T-helper 17 cell (primary cell): ENCODE measurements at places on chromosomes 12 and 14. TPM values are rescaled to one million over a fixed set of nuclear protein-coding genes. Genes with fewer than 3 reads are reported as not detected.

DNA sequence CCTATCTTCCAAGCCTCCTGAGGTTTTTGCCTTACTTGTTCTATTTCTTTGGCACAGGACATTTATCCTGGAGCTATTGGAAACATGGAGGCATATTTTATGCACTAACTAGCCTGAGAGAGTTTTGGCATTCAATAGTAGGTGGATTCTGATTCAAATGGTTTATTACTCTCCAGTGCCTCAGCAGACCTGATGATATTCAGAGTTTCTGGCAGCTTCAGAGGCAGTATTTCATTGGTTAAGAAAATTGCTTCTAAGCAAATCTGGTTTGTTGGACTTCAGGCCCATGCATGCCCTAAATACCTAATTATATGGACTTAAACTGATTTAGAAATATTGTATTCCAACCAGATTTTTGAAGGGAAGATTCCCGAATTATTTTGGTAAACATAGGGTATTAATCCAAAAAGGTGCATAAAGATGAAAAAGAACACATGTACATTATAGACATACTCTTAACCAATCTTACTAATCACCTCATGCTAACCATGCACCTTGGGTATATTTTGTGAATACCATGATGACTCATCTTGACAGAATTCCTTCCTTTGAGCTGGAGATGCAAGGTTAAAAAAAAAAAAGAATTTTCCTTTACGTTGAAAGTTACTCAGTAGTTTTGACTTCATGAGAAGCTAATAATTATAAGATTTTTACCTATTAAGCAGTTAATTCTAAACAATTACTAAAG is 44.3 kb upstream of the KTN1 start:
- DNase-seq: no peak
- peaks cover 1% of the 10 kb centered on the region for H3K36me3 ChIP-seq
- no peak overlapping the region for H3K27ac ChIP-seq
- H3K4me1 ChIP-seq: no peaks in the 10 kb centered on the region
- H3K4me3 ChIP-seq: no peak overlapping the region

- no peaks in the 10 kb centered on the region for H3K36me3 ChIP-seq
- H3K4me3 ChIP-seq: no peak overlapping the region
- DNase-seq: no peak
- peaks cover 2% of the 10 kb centered on the region for H3K4me1 ChIP-seq
- H3K27ac ChIP-seq: no peak overlapping the region
Measured at GRCh38 chr12:46005151-46005797, 14.9 kb upstream of the SCAF11 start.

TMTC2 gene
- total RNA-seq: 6.0 TPM

DTX1 gene
- total RNA-seq: 20.7 TPM

GRCh38 chr14:104976198-104977007 is 1.8 kb downstream of the AHNAK2 start:
- peak; percentile 83 for DNase-seq
- peaks cover 30% of the 10 kb centered on the region for H3K27me3 ChIP-seq
- peak overlapping the region; percentile 86 for H3K4me3 ChIP-seq

FIGNL2 gene
- 0.42 TPM for total RNA-seq

GRCh38 chr12:103456006-103456405 is 39.8 kb downstream of the C12orf42 start:
- no peaks in the 10 kb centered on the region for H3K36me3 ChIP-seq
- H3K27ac ChIP-seq: no peak overlapping the region
- H3K4me3 ChIP-seq: no peak overlapping the region
- no peak for DNase-seq
- H3K27me3 ChIP-seq: no peaks in the 10 kb centered on the region

DNA sequence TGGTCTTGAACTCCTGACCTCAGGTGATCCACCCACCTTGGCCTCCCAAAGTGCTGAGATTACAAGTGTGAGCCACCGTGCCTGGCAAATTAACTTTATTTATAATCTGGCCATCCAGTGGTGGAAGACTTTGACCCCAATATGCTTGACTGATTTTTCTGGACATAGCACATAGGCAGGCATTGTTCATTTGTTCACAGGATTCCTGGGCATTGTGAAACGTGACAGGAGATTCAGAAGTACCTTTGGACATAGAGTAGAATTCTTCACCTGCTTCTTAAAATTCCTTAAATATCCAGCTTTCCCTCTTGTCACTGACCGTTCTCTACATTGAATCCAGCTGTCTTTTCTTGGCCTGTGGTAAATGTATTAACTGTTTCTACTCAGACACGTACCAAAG is 103.1 kb downstream of the SCN8A start:
- no peak overlapping the region for H3K27ac ChIP-seq
- peaks cover 2% of the 10 kb centered on the region for H3K36me3 ChIP-seq
- DNase-seq: no peak
- H3K4me3 ChIP-seq: no peak overlapping the region
- H3K27me3 ChIP-seq: peaks cover 28% of the 10 kb centered on the region

DNA sequence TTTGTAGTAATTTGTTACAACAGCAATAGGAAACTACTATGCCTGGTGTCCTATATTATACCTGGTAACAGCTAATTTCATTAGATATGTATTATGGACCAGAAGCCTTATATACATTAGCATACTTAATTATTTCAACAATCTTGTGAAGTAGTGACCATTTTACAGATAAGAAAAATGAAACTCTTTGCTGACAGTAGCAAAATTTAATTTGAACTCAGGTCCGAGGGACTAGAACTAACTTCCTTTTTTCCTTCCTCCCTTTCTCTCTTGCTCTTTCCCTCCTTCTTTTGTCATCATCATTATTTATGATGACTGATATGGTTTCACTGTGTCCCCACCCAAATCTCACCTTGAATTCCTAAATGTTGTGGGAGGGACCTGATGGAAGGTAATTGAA is 482.0 kb downstream of the SNAPC1 start:
- H3K4me3 ChIP-seq: no peak overlapping the region
- no peaks in the 10 kb centered on the region for H3K27me3 ChIP-seq
- H3K36me3 ChIP-seq: no peaks in the 10 kb centered on the region
- DNase-seq: no peak

DNA sequence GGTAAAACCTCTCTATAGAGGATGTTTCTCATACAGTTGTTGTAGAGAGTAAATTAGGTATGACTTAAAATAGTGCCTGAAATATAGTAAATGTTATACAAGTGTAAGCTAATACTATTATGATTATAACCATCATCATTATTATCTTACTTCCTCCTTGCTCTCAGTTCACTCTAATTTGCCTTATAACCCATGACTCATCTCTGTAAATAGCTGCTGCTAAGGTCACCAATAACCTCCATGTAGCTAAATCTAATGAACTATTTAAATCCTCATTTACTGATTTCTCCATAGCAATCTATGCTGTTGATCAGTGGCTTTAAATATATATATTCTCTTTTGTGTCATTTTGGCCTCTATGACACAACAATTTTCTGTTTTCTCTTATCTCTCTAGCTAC is 109.6 kb downstream of the RMST start:
- no peak for DNase-seq
- no peak overlapping the region for H3K27ac ChIP-seq
- H3K27me3 ChIP-seq: no peaks in the 10 kb centered on the region

CLEC9A gene
- not detected for total RNA-seq

DNA sequence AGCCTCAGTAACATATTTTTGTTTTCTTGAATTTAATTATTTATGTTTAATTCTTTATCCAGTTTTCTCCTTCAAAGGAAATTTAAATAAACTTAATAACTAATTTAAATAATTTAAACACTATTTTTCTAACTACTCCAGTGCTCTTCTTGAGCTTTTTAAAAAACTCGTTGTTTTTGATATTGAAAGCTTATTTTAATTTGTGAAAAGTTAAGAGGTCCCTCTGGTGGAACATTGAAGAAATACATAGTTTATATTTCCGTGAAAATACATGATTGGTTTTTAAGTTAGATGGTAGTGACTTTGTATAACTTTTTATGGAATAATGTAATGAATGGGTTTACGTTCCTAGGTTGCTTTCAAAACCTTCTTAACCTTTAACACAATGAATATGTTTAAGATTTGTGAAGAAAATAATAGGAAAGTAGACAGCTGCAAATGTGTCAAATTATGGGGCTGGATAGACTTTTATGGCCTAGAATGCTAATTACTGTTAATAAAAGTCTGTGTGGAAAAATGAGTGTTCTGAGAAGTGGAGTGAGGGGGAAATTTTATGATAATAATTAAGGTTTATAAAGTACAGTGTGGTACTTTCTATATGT is 45.9 kb upstream of the MSRB3 start:
- peaks cover 6% of the 10 kb centered on the region for H3K4me1 ChIP-seq
- no peak overlapping the region for H3K4me3 ChIP-seq
- no peak for DNase-seq
- peak overlapping the region; percentile 90 for H3K27ac ChIP-seq

DNA sequence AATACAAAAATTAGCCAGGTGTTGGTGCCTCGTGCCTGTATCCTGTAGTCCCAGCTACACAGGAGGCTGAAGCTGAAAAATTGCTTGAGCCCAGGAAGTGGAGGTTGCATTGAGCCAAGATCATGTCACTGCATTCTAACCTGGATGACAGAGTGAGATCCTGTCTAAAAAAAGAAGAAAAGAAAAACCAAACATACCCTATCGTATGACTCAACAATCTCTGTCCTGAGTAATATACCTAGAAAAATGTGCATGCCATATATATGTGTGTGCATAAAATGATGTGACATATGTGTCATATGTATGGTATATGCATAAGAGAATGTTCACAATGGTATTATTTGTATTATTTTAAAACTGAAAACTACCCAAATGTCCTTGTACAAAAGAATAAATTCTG is 261.5 kb upstream of the CLEC14A start:
- H3K4me1 ChIP-seq: no peaks in the 10 kb centered on the region
- H3K36me3 ChIP-seq: no peaks in the 10 kb centered on the region
- no peak overlapping the region for H3K4me3 ChIP-seq

GRCh38 chr14:96167224-96168148 is 37.2 kb upstream of the BDKRB2 start:
- H3K36me3 ChIP-seq: peaks cover 3% of the 10 kb centered on the region
- H3K4me3 ChIP-seq: no peak overlapping the region
- H3K27me3 ChIP-seq: peaks cover 47% of the 10 kb centered on the region
- H3K27ac ChIP-seq: no peak overlapping the region
- H3K4me1 ChIP-seq: peaks cover 11% of the 10 kb centered on the region

DNA sequence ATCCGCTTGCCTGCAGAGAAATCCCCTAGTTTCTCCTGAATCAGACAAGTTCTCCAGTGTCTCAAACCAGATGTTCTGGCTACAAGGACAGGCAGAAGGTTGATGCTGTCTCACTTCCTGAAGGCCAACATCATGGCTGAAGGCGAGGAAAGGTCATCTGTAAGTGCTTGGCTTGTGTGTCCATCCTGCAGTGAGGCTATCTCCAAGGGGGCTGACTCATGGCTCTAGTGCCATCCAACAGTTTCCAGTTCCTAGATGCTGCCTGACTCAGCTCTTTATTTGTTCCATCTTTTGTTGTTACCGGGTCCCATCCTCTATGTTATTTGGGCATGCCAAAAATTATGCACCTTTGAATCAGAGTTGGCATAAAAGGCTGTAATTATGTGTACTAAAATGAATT is 232.1 kb upstream of the TBX3 start:
- DNase-seq: no peak
- no peaks in the 10 kb centered on the region for H3K4me1 ChIP-seq
- no peaks in the 10 kb centered on the region for H3K27me3 ChIP-seq
- H3K36me3 ChIP-seq: no peaks in the 10 kb centered on the region

- H3K27ac ChIP-seq: no peak overlapping the region
- no peaks in the 10 kb centered on the region for H3K36me3 ChIP-seq
- no peaks in the 10 kb centered on the region for H3K4me1 ChIP-seq
- H3K4me3 ChIP-seq: no peak overlapping the region
- DNase-seq: no peak
Measured at GRCh38 chr12:71430756-71431155, 8.8 kb upstream of the LGR5 start.

GRCh38 chr14:21220874-21221477 is 48.3 kb downstream of the HNRNPC start:
- H3K4me1 ChIP-seq: peaks cover 50% of the 10 kb centered on the region
- peaks cover 15% of the 10 kb centered on the region for H3K36me3 ChIP-seq
- no peak for DNase-seq
- H3K4me3 ChIP-seq: no peak overlapping the region
- H3K27me3 ChIP-seq: no peaks in the 10 kb centered on the region

DNA sequence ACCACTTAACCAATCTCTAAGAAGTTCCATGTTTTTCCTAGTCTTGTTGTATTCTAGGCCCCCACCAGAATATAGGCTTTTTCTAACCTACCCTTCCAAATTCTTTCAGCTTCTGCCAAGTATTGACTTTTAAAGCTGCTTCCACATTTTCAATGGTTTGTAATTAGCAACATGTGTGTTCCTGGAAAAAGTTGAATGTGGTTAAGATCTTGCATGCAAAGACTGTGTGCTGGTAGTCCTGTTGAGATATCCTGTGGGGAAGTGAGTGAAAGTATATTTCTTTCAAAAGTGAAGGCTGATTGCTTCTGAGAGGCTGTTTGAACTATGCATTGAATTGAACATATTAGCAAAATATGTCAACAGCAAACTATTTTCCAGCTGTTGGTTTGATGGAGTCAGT is 646 bp upstream of the OR6C4 start:
- H3K27ac ChIP-seq: no peak overlapping the region
- no peak overlapping the region for H3K4me3 ChIP-seq
- H3K4me1 ChIP-seq: no peaks in the 10 kb centered on the region

GRCh38 chr14:105168979-105169507 is 467 bp upstream of the JAG2 start:
- no peak overlapping the region for H3K27ac ChIP-seq
- no peaks in the 10 kb centered on the region for H3K36me3 ChIP-seq
- DNase-seq: no peak

GRCh38 chr12:38110026-38110699 is 206.4 kb upstream of the ALG10B start:
- H3K36me3 ChIP-seq: no peaks in the 10 kb centered on the region
- DNase-seq: no peak
- no peaks in the 10 kb centered on the region for H3K4me1 ChIP-seq
- no peak overlapping the region for H3K27ac ChIP-seq

PAH gene
- 0.15 TPM for total RNA-seq

DNA sequence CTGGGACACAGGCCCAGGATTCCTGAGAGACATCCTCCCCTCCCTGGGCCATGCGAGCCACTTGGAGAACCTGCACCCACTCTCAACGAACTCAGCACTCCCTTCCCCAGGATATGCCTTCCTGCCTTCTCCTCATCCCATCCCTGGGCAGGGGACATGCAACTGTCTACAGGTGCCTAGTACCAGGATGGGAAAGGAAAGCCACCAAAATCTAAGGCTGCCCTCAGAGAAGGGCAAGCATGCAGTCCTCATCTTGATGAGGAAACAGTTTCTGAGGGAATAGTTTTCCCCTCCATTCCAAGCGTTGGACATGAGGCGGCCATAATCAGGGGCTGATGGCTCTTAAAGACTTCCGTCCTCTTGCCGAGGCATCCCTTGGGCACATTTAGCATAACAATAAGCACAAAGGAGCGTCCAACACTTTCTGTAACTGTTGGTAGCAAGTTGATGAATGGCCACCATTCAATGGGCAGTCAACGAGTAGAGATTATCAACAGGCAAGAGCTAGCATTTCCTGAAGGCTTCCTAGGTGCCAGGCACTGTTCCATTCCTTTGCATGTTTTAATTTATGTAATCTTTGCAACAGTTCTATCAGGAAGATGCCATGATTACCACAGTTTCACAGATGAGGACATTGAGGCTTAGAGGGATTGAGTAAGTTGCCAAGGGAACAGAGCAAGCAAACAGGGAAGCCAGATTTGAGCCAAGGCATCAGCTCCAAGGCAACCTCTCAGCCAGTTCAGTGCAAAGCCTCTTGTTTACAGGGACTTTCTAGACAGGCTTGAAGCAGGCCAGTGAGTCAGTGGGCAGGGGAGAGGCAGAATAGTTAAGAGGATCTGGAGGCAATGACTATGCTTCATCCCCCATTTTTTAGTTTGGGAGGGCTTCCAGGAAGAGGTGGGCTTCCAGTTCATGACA is 105.1 kb downstream of the SINHCAF start:
- no peak overlapping the region for H3K4me3 ChIP-seq
- no peak for DNase-seq
- H3K27me3 ChIP-seq: peaks cover 51% of the 10 kb centered on the region
- H3K27ac ChIP-seq: no peak overlapping the region
- no peaks in the 10 kb centered on the region for H3K36me3 ChIP-seq
